Thymus (tissue), 14 donors: ENCODE measurements at places on chromosomes 7 and 10. TPM values are rescaled to one million over a fixed set of nuclear protein-coding genes. Genes with fewer than 3 reads are reported as not detected.

ANK3 gene
- 12.6 TPM for total RNA-seq

PRSS1 gene
- total RNA-seq, result 0.76 TPM

GDF2 gene
- total RNA-seq, result not detected

CNPY1 gene
- total RNA-seq, result not detected

FAM180A gene
- 0.05 TPM for total RNA-seq

TRIM74 gene
- 0.09 TPM for total RNA-seq

ZCCHC24 gene
- 1.2 TPM for total RNA-seq

GRCh38 chr10:48714088-48714487 lies 29.4 kb downstream of the WDFY4 start:
- H3K27ac ChIP-seq, result no peak overlapping the region
- no peaks in the 10 kb centered on the region for H3K36me3 ChIP-seq
- DNase-seq, result no peak

- no peaks in the 10 kb centered on the region for H3K36me3 ChIP-seq
- no peak overlapping the region for H3K4me3 ChIP-seq
- no peaks in the 10 kb centered on the region for H3K4me1 ChIP-seq
- no peak overlapping the region for H3K27ac ChIP-seq
- no peak for DNase-seq
- H3K27me3 ChIP-seq, result no peaks in the 10 kb centered on the region
Observed at GRCh38 chr7:22622116-22622785, 104.7 kb upstream of the IL6 start.

DNA sequence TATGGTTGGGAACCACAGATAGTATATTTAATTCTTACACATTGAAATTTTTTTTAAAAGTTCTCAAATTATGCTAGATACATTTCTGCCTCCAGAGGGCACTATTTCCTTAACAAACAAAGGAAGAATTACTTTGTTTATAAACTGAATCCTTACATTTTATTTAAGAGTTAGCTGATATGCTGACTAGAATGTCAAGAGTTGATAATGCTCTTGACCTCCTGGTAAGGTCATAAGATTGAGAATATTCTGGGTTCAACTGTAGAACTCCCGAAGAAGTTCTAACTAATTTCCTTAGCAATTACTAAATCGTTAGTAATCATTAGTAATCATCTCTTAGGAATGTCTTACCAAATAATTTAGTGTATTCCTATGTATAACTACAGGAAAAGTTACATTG lies 95.3 kb upstream of the CYP26C1 start:
- H3K4me1 ChIP-seq, result no peaks in the 10 kb centered on the region
- H3K27me3 ChIP-seq, result no peaks in the 10 kb centered on the region
- H3K36me3 ChIP-seq, result no peaks in the 10 kb centered on the region

- H3K36me3 ChIP-seq, result no peaks in the 10 kb centered on the region
- H3K4me3 ChIP-seq, result no peak overlapping the region
- H3K27ac ChIP-seq, result no peak overlapping the region
- no peaks in the 10 kb centered on the region for H3K4me1 ChIP-seq
Observed at GRCh38 chr10:86313621-86314041, 53.0 kb downstream of the GRID1 start.

DNA sequence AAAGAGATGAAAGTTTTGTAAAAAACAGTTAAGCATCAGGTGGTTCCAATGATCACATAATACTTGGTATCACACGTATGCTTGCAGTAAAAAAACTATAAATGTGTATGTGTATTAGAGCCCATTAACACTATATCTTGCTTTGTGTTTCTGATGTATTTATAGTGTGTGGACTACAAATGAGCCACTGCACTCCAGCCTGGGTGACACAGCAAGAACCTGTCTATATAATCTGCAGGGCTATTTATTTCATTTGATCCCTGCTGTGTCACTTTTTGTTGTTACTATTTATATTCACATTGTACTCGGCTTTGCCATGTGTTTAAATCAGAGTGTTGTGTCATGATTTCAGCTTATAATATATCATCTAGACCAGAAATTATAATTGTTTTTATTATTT lies 487.8 kb upstream of the TEX47 start:
- H3K36me3 ChIP-seq, result no peaks in the 10 kb centered on the region
- no peaks in the 10 kb centered on the region for H3K27me3 ChIP-seq
- no peak overlapping the region for H3K27ac ChIP-seq
- DNase-seq, result no peak

- no peaks in the 10 kb centered on the region for H3K36me3 ChIP-seq
- H3K4me1 ChIP-seq, result no peaks in the 10 kb centered on the region
- no peak for DNase-seq
- no peak overlapping the region for H3K4me3 ChIP-seq
Observed at GRCh38 chr10:102537367-102537766, 33.6 kb downstream of the SUFU start.

GRCh38 chr7:156127166-156128134 lies 315.2 kb upstream of the SHH start:
- no peak for DNase-seq
- no peak overlapping the region for H3K4me3 ChIP-seq
- no peaks in the 10 kb centered on the region for H3K4me1 ChIP-seq
- no peaks in the 10 kb centered on the region for H3K27me3 ChIP-seq

DNA sequence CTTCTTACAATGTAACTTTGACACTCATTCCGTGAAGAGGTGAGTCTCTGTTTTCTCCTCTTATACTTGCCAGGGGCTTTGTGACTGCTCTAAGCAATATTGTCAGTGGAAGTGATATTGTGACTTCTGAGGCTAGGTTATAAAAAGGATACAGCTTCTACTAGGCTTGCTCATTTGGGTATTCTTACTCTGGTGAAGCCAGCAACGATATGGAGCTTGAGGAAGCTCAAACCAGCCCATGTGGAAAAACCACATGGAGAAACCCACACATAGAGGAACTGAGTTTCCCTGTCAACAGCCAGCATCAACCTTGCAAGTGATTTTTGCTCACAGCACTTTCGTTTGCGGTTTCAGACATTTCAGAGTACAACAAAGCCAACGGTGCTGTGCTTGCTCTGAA lies 149.6 kb upstream of the SEMA3E start:
- H3K4me3 ChIP-seq, result no peak overlapping the region
- H3K4me1 ChIP-seq, result no peaks in the 10 kb centered on the region
- H3K36me3 ChIP-seq, result no peaks in the 10 kb centered on the region

GRCh38 chr7:117085769-117086463 lies 132.6 kb downstream of the ST7 start:
- no peaks in the 10 kb centered on the region for H3K27me3 ChIP-seq
- no peak for DNase-seq
- H3K4me1 ChIP-seq, result peaks cover 14% of the 10 kb centered on the region
- H3K27ac ChIP-seq, result no peak overlapping the region
- no peaks in the 10 kb centered on the region for H3K36me3 ChIP-seq

- H3K27ac ChIP-seq, result no peak overlapping the region
- H3K27me3 ChIP-seq, result no peaks in the 10 kb centered on the region
- DNase-seq, result no peak
- H3K36me3 ChIP-seq, result no peaks in the 10 kb centered on the region
- no peaks in the 10 kb centered on the region for H3K4me1 ChIP-seq
Observed at GRCh38 chr7:2800931-2801688, 43.0 kb downstream of the GNA12 start.

DNA sequence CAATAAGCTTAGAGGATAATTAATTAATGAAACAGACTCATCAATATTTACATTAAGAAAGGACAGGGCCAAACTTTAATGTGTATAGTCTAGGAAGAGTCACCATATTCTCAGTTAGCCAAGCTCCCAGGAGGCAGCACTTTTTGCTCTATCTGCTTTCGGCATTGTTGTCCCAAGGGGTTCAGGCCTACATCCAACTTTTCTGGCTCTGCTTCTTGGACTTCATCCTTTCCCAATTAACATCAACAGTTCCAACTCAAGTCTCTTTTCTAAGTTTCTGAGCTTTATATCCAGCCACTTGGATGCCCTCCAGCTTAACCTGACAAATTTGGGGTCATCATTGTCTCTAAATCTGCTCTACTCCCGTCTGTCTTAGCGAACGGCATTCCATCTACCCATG lies 42.8 kb downstream of the GLI3 start:
- no peaks in the 10 kb centered on the region for H3K36me3 ChIP-seq
- no peak overlapping the region for H3K27ac ChIP-seq
- peaks cover 21% of the 10 kb centered on the region for H3K4me1 ChIP-seq
- no peaks in the 10 kb centered on the region for H3K27me3 ChIP-seq
- no peak overlapping the region for H3K4me3 ChIP-seq

DNA sequence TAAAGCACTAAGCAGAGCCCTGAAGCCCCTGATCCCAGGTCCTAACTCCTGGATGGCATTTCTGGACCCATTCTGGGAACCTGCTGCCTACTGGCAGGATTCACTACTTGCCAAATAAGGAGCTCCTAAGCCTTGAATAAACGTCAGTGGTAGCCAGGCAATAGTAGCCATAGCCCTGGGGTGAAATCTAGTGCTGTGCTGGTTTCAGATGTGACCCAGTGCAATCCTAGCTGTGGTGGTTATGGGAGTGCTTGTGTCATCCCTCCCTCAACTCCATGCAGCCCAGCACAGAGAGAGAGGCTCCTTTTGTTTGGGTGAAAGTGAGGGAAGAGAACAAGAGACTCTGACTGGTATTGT lies 43.7 kb downstream of the PCLO start:
- no peaks in the 10 kb centered on the region for H3K4me1 ChIP-seq
- no peak for DNase-seq
- H3K27ac ChIP-seq, result no peak overlapping the region
- no peaks in the 10 kb centered on the region for H3K36me3 ChIP-seq
- no peaks in the 10 kb centered on the region for H3K27me3 ChIP-seq

GRCh38 chr7:132112106-132112505 lies 464.2 kb downstream of the PLXNA4 start:
- no peak overlapping the region for H3K4me3 ChIP-seq
- no peak overlapping the region for H3K27ac ChIP-seq
- DNase-seq, result no peak
- H3K4me1 ChIP-seq, result no peaks in the 10 kb centered on the region
- H3K36me3 ChIP-seq, result no peaks in the 10 kb centered on the region
- no peaks in the 10 kb centered on the region for H3K27me3 ChIP-seq

DNA sequence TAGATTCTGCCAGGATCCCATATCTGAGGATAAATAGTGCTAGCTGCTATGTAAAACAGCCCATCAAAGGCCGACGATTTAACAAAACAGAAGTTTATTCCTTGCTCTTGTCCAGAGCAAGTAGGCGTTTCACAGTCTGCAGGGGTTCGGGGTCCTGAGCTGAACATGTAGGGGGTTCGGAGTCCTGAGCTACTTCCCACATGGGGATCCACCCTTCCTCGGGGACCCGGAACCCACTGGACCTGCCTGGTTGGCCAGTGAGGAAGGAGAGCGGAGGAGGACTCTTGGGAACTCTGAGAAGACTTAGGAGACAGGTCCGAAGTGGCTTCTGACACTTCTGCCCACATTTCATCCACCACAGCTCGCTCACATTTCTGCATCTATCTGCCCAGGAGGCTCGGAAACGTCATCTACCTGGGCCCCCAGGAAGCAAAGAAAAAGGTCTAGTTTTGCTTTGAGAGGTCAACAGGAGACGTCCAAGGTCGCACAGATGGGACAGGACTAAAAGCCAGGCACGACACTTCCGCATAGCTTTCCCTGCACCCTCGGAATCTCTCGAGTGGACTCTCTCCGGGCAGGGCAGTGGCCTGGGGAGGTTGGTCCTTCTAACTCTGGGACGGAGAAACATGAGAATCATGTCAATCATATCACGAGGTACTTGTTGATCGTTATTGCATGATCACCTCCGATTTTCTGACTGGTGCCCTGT lies 86.4 kb downstream of the MICALL2 start:
- H3K4me3 ChIP-seq, result no peak overlapping the region
- H3K27ac ChIP-seq, result no peak overlapping the region
- H3K4me1 ChIP-seq, result peaks cover 4% of the 10 kb centered on the region
- H3K36me3 ChIP-seq, result no peaks in the 10 kb centered on the region
- peaks cover 48% of the 10 kb centered on the region for H3K27me3 ChIP-seq

DNA sequence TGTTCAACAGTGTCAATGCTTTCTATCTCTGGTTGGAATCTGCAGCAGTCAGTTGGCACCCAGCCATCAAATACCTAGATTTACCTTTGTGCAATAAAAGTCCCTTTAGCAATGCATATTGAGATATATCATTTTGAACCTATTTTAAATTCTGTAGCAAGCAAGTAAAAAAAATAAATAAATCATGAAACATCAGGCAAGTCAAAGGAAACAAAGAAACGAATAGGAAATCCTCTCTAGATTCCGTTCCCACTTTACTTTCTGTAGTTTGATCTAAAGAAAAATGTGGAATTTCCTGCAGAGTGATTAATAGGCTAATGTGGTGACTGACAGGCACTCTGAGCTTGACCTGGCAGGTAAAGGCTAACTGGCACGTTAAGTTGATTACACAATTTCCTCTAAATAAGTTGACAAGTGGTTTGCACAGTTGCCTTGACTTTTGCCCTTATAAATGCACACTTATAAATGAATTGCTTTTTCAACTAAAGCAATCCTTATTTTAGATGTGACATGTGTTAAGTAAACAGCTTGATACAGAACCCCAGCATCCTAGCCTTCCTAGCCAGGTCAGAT lies 208.1 kb upstream of the TCF7L2 start:
- no peak overlapping the region for H3K4me3 ChIP-seq
- H3K27me3 ChIP-seq, result no peaks in the 10 kb centered on the region
- H3K27ac ChIP-seq, result no peak overlapping the region
- DNase-seq, result no peak
- H3K4me1 ChIP-seq, result no peaks in the 10 kb centered on the region

- no peak overlapping the region for H3K4me3 ChIP-seq
- no peaks in the 10 kb centered on the region for H3K4me1 ChIP-seq
- no peaks in the 10 kb centered on the region for H3K36me3 ChIP-seq
- H3K27ac ChIP-seq, result no peak overlapping the region
Observed at GRCh38 chr7:25359471-25360059, 131.3 kb upstream of the NPVF start.

GRCh38 chr7:44143646-44144250 lies 2.6 kb upstream of the MYL7 start:
- peaks cover 5% of the 10 kb centered on the region for H3K4me1 ChIP-seq
- H3K27ac ChIP-seq, result no peak overlapping the region
- no peaks in the 10 kb centered on the region for H3K36me3 ChIP-seq
- H3K27me3 ChIP-seq, result peaks cover 51% of the 10 kb centered on the region

GRCh38 chr7:42125321-42125720 lies 111.7 kb downstream of the GLI3 start:
- no peak for DNase-seq
- no peaks in the 10 kb centered on the region for H3K27me3 ChIP-seq
- no peaks in the 10 kb centered on the region for H3K4me1 ChIP-seq
- no peaks in the 10 kb centered on the region for H3K36me3 ChIP-seq
- H3K27ac ChIP-seq, result no peak overlapping the region

DNA sequence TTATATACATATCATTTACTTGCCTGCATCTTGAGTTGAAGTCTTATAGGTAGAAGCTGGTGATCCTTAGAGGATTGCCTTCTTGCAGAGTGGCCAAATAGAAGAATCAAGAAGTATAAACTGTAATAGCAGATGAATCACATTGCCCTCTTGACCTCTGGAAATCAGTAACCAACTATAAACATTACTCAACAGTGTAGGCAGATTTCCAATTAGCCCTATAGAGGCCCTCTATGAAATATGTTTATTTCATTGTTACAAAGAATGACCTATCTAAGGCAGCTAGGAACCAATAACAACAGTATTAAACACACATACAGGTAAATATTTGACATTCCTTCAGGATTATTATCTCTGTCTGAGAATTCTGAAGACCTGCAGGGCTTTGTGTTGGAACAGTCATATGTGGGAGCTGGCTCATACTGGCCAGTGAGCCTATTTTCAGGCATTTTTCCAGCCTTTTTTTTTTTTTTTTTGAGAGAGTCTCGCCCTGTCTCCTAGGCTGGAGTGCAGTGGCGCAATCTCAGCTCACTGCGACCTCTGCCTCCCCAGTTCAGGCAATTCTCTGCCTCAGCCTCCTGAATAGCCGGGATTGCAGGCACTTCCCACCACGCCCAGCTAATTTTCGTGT lies 7.2 kb upstream of the SRI start:
- H3K27me3 ChIP-seq, result no peaks in the 10 kb centered on the region
- H3K4me3 ChIP-seq, result no peak overlapping the region
- DNase-seq, result no peak
- H3K36me3 ChIP-seq, result no peaks in the 10 kb centered on the region
- H3K27ac ChIP-seq, result no peak overlapping the region
